ENCODE measurements at places on chromosomes 1 and 21.

DNA sequence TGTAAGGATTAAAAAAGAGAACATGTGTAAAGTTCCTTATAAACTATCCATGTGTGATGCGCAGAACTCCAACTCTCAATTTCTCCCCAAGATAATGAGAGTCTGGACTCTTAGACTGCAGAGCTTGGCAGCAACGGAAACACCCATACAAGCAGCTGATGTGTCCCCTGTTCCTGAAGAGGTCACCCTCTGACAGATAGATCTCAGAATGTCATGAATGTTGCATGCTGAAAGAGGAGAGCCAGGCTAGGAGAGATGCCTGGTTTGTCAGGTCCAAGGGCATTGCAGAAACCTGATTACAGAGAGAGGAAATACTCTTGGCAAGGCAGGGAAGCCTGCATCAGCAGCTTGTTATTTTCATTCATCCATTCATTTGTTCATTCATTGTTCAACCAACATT, 24.2 kb downstream of the MTARC1 start:
- no peak for DNase-seq

- no peak for DNase-seq
These were observed 2.9 kb upstream of the CAMK1G start for GRCh38 chr1:209580577-209580976.

DNA sequence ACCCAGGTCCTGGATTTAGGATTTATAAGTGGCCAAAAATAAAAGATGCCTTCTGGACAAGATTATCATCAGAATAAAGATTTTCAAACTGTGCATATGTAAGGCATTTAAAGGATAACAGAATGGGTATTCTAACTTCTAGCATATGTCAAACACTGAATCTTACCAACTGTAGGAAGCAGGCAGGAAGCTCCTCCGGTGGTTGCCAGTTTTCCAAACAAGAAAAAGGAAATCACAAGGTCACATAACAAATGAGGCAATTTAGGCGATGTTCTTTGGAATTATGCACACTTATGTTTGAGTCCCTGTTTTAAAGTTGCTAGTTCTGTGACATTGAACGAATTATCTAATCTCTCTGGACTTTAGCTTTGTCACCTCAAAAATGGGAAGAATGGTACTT, 48.9 kb downstream of the ATP6V1G3 start:
- no peak for DNase-seq

DNA sequence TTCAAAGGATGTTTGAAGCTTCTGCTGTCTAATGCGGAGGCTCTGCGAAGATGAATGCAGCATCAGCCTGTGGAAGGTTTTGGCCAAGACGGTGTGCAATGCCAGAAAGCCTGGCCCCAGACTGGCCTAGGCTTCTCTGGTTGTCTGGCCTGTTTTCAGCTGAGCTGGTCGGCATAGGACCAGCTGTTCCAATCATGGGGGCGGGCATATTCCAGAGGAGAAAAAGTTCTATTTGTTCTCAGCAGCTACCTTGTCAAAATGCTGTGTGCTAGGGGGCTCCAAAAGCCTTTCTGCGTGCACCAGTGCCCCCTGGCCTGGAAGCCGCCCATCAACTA, 57.6 kb downstream of the TGFB2 start:
- DNase-seq: no peak

- DNase-seq: no peak
These were observed 126.2 kb upstream of the LRRC7 start for GRCh38 chr1:69441496-69441895.

DNA sequence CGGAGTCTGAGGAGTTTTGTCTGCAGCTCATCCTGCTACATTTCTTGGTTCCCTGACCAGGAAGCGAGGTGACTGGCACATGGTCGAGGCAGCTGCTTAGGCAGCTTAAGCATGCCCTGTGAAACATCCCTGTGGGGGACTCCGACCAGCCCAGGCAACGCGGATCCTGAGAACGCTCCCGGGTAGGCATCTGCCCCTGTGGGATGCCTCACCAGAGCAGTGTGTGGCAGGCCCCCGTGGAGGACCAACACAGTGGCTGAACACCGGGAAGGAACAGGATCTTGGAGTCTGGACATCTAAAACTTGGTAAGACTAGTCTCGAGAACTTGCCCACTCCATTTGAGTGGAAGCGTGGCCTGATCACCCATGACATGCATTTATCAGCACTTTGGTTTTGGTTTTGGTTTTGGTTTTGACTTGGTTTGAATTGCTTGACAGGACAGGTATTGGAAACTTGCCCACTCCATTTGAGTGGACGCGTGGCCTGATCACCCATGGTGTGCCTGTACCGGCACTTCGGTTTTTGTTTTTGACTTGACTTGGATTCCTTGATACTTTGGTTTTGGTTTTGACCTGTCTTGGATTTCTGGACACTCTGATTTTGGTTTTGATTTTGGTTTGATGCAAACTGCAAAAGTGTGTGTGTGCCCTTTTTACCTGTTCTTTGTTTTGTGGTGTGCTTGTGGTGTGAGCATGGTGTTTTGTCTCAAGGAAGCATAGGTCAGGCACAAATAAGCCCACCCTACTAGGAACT, 12.2 kb upstream of the NEK2 start:
- DNase-seq: no peak

DNA sequence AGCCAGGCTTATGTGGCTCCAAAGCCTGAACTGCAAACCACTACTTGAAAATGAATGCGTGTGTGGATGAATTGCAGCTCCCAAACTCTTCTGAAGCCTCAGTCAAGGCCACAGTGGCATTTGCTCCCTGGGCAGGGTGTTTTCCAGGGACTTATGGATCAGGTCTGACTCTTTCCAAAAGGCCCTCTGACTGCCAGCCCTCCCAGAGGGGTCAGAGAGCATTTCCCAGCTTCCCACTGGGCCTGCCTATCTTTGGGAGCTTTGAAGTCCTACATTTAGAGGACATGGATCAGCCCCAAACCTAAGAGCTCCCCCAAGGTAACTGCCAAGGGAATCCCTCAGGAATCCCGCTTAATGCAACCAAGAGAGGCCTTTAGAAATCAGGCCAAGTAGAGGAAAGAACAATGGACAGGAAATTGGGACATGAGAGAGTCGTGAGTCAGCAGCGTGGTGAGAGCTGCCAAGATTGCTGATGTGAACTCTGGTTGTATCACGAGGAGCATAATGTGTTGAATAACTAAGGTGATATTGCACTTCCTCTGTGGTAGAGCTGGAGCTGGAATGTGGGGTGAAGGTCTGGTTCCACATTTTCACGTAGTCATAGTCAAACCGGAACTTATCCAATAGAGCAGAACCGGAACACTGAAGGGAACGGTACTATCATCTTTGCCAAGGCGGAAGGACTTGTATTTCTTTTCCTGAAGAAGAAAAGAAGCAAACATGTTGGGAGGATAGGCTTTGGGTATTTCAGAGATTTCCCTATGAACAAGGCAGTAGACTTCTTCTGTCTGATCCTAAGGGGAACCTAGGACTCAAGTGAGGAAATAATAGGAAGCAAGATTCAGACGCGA, 99.4 kb upstream of the JUN start:
- no peak for DNase-seq

DNA sequence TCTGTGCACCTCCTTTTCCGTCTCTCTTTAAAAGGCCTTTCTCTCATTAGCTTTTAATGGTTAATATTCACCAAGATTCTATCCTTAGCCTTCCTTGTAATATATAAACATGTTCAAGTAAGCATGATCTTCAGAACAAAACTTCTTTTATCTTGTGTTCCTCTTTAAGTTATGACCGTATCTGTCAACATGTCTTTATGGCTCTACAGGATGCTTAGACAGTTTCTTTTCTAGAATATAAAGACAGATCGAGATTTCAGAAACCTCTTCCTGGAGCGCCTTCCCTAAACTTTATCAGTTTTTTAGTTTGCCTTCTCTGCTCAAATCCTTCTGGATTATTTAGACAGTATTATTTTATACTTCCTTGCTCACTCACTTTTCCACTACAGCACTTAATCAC, 7.2 kb downstream of the RO60 start:
- no peak for DNase-seq

DNA sequence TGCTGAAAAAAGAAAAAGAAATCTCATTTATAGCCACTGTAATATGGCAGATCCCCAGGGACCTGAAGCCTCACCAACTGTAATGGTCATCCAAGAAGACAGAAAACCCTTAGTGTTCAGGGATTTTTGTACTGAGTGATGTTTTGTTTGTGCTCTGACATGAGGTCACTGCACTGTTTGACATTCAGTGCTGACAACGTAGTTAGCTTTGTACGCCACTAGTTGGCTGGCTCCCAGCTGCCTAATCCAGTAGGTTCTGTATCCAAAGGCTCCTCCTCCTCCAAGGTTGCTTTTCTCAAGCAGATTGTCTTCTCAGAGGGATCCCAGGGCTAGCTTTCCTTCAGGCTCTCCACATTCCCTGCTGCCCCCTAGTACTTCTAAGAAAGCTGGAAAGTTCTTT, 9.5 kb upstream of the YRDC start:
- DNase-seq: no peak

DNA sequence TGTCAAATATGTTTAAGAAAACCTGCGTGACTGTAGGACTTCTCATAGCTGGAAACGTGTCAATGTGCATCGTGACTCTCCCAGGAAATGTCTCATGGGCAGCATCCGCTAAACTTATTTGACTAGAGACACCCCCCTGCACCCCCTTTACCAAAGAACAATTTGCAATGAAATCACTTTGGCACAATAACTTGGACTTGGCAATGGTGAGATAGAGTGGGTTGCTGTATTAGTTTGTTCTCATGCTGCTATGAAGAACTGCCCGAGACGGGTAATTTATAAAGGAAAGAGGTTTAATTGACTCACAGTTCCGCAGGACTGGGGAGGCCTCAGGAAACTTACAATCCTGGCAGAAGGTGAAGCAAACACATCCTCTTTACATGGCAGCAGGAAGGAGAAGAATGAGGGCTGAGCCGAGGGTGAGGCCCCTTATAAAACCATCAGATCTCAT, 13.8 kb downstream of the CLDN14 start:
- DNase-seq: no peak

- no peak for DNase-seq
These were observed 732 bp downstream of the ABCG1 start for GRCh38 chr21:42219606-42220137.

DNA sequence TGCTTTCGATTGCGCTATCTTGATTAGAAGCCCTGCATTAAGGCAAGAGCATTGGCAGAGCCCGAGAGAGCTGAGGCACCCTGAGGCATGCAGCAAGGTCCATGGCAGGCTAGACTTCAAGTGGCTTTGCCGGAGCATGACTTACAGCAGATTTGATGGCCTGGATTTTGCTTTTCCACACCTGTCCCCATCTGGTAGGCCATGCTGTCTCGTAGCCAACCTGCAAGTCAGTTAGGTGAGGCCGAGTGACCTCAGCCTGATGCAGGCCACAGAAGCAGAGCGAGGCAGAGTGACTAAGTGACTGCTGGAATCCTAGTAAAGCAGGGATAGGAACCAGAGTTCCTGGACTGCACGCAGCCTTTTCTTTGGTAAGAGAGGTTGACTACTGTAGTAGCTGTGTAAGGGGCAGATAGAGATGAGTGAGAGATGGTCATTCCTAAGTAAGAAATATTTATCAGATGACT, 148.9 kb downstream of the PBX1 start:
- DNase-seq: no peak

GRCh38 chr1:206960676-206961386, 9.4 kb downstream of the FCAMR start:
- no peak for DNase-seq

DNA sequence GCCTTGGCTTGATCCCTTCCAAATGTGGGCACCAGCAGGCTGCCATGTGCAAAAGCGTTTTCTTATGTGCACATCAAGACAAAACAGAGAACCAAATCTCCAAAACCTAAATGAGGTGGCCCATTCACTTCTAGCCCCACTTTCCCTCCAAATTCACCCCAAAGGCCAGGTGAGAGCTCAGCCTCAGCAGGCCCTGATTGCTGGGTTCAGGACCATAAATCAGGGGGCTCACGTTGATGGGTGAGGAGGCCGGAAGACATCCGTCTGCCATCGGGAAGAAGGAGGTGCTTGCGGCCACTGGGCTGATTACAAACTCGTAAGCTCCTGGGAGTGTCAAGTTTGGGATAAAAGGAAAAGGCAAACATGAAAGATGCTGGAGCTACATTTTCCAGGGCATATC, 86.7 kb upstream of the CLDN14 start:
- DNase-seq: no peak

DNA sequence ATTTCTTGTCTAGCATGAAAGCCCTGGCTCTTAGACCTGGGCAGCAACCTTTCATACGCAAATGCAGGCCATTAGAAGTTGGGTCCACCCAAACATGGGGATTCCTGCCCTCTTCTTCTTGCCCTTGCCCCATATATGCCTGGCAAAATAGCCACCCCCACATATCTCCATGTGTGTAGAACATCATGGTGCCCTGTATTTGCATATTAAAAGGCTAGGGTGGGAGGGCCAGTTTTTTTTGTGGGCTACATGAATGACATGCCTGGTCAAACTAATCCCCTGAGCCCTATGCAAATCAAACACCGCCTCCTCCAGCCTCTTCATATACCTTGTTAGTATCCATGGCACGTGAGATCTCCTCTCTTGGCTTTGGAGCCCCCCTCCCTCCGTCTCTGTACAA, 24.7 kb downstream of the MFSD2A start:
- no peak for DNase-seq

DNA sequence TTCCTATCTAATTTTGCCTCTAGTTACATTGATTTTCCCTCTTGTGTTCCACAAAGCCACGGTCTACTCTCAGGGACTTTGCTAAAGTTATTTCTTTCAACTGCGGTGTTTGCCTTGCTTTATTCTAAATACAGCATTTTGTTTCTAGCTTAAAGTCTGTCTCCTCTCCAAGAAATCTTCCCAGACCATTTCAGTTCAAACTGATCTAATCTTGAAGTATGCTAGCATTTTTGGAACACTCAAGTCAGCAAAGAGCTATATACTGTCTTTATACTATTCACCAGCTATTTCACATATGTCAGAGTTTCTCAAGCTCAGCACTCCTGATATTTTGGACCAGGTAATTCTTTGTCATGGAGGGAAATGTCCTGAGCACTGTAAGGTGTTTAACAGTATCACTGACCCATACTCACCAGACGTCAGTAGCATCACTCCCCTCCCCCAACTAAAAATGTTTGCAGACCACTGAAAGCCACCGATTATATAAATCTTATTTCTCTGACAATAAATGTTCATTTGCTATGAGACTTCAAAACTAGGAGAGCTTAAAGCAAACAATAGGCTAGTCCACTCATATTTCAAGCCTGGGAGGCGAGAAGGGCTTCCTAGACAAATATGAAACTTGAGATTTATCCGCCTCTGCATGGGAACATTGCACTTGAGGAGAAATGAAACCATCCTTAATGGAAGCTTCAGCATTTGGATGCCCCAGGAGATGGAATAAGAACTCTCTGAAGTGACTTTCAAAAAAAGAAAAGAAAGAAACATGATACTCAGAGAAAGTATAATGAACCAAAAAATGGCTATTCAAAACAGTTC, 81.1 kb downstream of the KIAA0319L start:
- DNase-seq: no peak

Measured in central memory CD4-positive, alpha-beta T cell (primary cell).